Stimulated activated CD4-positive, alpha-beta T cell treated with anti-CD3 and anti-CD28 coated beads, Interleukin-1b, Interleukin-23, amount 100 ng/mL, for 24 hours (primary cell): ENCODE measurements at places on chromosomes 1 and 21.
A peak's percentile ranks its signal among the peaks of the same experiment; 100 is the strongest.

DNA sequence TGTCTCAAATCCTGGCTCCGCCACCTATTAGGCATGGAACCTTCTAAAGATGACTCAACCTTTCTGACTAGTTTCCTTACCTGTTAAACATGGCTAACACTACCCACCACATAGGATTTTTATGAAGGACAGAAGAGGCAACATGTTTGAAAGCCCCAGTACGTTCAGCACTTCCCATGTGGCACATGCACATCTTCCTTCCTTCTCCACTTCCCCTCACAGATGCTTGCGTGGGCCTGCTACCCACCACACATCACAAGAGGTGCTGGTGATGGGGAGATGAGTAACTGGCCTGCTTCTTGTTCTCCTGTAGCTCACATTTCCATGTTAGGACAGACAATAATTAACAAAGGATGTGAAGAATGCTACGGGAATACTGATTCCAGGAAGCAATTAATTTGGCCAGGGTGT lies 7.1 kb downstream of the ZBTB21 start:
- DNase-seq: peak; percentile 12

- no peak for DNase-seq
Measured at GRCh38 chr1:31238986-31239613, 587 bp downstream of the NKAIN1 start.

DNA sequence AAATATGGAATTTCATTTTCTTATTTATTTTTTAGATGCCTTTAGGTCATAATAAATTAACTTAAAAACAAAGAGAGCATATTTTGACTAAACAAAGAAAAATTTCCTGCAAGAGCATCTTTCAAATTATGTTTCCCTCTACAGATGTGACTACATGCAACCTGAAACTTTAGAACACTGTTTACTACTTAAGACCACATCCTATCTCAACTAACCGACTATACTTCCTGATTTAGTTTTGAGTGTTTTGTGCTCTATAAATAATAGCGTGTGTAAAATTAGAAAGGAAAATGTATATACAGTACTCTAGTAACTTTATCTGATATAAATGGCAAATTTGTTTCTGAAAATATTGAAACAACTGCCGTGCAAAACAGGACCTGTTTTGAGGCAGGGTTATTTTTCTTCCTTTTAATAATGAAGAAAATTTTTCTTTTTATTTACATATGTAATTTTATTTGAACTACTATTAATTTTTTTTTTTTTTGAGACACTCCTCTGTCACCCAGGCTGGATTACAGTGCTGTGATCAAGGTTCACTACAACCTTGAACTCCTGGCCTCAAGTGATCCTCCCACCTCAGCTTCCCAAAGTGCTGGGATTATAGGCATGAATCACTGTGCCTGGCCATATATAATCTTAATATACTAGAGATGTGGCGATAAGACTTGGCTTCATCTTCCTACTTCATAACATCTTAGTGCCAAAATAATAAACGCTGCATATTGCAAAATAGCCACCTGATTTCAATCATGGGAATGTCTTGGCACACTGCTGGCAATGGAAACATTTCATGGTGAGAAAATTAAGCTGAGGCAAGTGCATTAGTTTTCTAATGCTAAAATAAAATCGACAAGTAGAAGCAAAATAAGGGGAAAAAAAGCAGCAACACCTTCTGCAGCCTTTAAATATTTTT lies 12.3 kb downstream of the ZRANB2 start:
- no peak for DNase-seq

- DNase-seq: peak; percentile 64
Measured at GRCh38 chr1:20194757-20195461, 8.6 kb upstream of the PLA2G2C start.

DNA sequence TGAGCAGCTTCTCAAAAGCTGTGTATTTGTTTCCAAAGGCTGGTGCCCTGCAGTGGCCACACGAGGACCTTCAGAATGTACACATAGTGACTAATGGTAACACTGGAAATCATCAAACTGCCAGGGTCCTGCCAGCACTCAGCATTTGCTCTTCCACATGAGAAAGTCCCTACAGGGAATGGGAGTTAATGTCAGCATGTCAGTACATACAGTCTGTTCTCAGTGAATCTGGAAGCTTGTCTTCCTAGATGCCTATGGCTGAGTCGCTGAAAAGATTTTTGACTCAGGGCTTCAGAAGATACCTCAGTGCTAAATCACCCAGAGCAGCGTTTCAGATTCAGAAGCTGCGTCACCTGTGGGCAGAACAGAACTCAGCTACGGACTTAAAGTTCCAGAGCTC lies 108.2 kb downstream of the CDC7 start:
- DNase-seq: no peak

DNA sequence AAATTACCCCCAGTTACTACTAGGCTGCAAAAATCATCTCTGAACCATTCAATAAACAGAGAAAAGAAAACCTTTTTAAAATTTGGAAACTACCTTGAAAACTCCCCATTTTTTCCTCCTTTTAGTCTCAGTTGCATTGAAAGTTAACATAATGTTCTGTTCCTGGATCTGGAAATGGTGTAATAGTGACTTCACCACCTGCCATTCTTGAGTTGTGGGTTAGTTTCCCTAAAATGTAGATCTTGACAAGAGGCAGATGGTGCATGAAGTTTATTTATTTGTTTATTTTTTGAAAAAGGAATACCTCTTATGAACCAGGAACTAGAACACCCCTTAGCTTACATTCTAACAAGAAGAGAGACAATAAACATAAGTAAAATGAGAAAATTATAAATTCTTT lies 72.8 kb downstream of the ATF6 start:
- DNase-seq: no peak

- DNase-seq: no peak
Measured at GRCh38 chr1:36300526-36300925, 5.6 kb upstream of the SH3D21 start.

DNA sequence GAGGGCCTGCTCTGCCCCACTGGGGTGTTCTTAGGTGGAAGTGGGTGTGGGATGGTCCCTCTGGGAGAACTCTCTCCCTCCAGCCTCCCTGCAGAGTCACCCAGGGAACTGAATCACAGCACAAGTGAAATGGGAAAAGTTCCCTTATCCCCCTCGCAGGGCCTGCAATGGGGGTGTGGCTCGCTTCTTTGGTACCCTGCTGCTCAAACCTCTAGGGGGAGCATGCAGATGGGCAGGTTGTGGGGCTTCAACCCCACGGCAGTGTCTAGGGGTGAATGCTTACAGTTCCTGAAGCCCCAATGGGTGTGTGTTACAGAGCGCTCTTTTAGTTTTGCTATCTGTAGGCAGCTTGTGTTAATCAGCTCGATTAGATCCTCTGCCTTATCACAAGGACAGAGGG lies 59.0 kb upstream of the TINAGL1 start:
- no peak for DNase-seq
